ENCODE measurements at places on chromosomes 7 and 10.

DNA sequence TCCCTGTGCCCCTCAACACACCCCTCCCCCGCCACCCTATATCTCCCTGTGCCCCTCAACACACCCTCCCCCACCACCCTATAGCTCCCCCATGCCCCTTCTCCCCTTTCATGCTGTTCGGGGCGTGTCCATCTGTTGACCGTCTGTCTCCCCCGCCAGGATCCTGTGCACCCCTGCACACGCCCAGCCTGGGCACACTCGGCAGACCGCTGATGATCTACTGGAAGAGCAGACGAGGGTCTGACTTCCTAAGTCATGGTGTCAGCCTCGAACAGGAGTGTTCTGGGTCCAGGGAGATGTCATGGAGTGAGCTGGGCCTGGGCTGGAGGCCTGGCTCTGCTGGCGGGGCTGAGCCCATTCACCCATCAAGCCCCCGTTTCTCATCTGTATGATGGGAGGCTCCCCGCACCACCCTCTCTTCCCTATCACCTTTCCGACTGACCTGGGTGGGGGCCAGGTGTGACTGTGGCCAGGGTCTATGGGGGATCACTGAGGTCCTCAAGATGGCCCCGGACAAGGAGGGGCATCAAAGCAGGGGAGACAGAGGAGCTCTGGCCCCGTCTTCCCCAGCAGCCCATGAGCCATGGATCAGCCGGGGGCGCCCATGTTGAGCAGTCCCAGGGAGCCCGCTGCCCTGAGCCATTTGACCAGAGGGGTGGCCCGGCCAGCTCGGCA is 48.3 kb downstream of the PDGFA start:
- DNase-seq, result no peak

DNA sequence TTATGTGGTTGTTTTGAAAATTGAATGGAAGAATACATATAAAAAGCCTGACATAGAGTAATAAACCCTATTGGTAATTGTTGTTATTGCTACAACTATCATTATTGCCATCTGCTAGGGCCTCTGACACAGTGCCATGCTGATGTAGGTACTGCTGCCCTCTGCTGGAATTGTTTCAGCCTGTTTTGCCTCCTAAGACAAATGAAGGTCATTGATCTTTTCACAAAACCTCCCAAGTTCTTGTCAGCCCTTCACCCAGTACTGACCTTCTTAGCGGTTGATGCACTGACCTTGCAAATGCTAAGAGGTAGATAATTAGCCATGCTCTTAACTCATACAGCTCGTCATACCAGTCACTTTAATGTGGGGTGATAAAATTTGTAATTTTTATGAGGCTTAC is 975.2 kb downstream of the SORCS1 start:
- DNase-seq, result no peak

DNA sequence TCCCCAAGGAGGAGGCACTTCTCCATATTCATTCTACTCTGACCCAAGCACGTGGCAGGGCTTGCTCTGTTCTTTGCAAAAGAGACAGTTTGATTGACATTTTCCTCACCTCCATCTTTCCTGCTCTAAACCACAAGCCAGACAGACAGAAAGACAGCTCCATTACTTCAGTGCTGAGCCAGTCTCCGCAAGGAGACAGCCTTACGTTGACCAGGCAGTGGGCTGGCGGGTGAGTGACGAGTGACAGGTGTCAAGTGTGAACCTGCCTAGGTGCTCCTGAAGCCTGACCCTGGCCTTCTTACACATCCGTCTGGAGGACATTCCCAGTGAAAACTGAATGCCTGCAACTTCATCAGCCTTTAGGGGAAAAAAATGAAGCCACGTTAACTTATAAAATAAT is 314.6 kb downstream of the TNS3 start:
- no peak for DNase-seq

- DNase-seq, result no peak
These were observed 32.8 kb upstream of the VIPR2 start for GRCh38 chr7:159177284-159177953.
